Cortex of kidney (tissue), 1 donor: ENCODE measurements at places on chromosomes 6 and 20.

DNA sequence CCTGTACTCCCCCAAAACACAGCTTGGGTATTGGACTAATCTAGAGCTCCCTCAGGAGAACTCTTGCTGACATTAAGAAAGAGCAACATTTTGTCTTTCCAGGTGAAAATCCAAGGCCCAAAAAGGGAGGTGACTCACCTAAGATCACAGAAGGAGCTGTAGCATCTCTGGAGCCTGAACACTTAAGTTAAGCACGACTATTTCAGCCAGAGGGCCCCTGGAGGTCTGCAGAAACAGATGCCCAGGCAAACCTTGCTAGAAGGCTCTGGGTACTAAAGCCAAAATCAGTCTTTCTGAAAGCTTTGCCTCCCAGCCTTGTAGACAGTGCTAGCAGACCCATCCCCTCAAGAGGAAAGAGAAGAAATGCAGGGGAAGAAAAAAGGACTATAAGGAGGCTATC, 8.8 kb downstream of the EDN1 start:
- DNase-seq, result no peak

DNA sequence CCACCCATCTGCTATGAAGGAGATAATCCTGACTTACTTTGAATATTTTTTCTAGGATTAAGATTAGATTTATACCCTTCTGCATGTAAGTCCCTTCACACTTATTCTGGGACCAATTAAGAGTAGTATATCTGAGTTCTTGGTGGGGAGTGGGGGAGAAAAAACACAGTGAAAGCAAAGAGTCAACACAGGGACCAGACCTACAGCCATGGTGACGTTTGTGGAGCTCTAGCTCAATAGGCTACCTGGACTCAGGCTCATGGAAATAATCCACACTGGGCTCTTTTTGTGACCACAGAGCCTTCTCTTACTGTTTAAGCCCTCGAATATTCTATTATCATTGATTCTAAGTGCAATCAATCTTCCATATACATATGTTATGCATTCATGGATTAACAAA, 491.4 kb downstream of the LMBRD1 start:
- DNase-seq, result no peak

- no peak for DNase-seq
These were observed 20.4 kb downstream of the PROCR start for GRCh38 chr20:35192118-35192872.

DNA sequence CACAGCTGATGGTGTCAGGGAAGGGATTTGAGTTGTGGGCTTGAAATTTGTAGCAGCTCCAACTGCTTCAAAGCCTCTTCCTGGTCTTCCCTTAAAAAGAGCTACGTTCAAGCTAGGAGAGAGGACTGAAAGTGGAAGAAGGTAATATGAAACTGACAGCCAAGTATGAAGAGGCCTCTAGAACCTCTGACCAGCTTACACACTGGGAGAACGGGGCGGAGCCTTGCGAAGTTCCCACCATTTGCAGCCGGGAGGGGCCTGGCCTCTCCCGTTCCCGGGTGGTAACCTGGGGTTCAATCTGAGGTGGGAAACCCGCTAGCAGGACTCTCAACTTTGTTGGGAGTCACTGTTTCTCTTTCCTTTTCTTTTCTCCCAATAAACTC, 97.8 kb upstream of the PDE10A start:
- no peak for DNase-seq
